ENCODE measurements at places on chromosomes 16 and 17. TPM values are rescaled to one million over a fixed set of nuclear protein-coding genes. Genes with fewer than 3 reads are reported as not detected.
A peak's percentile ranks its signal among the peaks of the same experiment; 100 is the strongest.

RSL1D1 gene
- 194 TPM for total RNA-seq

KCTD19 gene
- 0.21 TPM for total RNA-seq

DNA sequence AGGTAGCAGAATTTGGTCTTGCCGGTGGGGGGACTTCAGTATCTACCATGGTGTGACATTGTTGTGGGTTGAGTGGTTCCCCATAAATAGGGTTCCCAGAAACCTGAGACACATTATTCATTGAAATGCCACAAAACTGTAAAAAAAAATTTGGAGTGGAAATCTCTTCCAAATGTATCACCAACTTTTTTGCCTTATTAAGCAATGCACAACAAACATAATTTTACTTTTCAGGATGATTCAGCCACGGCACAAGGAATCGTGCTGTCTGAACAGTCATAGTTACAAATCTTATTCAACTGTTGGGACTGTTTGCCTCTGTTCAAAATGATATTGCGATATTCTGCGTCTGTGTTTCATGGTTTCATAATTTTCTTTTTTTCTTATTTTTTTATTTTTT, 181.2 kb downstream of the NTN1 start:
- DNase-seq = no peak

DNA sequence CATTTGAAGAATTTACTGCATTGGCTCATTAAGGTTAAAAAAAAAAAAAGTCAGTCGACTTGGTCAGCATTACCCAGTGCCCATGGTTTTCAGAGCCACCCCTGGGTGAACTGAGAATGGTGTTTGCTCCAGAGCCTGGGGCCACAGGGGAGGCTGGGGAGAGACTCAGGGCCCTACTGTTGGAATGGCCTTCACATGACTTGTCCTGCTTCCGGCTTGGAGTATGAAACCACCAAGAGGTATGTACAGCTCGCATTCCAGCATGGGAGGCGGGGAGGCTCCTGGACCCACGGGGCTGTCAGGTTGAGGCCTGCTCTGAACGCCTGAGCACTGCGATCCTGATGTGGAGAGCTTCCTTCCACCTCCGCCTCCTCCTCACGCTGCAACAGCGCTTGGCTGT, 36.8 kb downstream of the MSI2 start:
- peak; percentile 77 for DNase-seq

TEKT5 gene
- 0.04 TPM for total RNA-seq
